Spinal cord (tissue), 10 donors: ENCODE measurements at places on chromosomes 5 and 9. TPM values are rescaled to one million over a fixed set of nuclear protein-coding genes. Genes with fewer than 3 reads are reported as not detected.
A peak's percentile ranks its signal among the peaks of the same experiment; 100 is the strongest.

The SVEP1 gene
- total RNA-seq, result 7.5 TPM

The PHYHD1 gene
- 7.8 TPM for total RNA-seq

The NUTM2F gene
- total RNA-seq, result not detected

The CAVIN4 gene
- total RNA-seq, result 3.1 TPM

The BNC2 gene
- 51.2 TPM for total RNA-seq

The CCDC183 gene
- total RNA-seq, result 3.0 TPM

DNA sequence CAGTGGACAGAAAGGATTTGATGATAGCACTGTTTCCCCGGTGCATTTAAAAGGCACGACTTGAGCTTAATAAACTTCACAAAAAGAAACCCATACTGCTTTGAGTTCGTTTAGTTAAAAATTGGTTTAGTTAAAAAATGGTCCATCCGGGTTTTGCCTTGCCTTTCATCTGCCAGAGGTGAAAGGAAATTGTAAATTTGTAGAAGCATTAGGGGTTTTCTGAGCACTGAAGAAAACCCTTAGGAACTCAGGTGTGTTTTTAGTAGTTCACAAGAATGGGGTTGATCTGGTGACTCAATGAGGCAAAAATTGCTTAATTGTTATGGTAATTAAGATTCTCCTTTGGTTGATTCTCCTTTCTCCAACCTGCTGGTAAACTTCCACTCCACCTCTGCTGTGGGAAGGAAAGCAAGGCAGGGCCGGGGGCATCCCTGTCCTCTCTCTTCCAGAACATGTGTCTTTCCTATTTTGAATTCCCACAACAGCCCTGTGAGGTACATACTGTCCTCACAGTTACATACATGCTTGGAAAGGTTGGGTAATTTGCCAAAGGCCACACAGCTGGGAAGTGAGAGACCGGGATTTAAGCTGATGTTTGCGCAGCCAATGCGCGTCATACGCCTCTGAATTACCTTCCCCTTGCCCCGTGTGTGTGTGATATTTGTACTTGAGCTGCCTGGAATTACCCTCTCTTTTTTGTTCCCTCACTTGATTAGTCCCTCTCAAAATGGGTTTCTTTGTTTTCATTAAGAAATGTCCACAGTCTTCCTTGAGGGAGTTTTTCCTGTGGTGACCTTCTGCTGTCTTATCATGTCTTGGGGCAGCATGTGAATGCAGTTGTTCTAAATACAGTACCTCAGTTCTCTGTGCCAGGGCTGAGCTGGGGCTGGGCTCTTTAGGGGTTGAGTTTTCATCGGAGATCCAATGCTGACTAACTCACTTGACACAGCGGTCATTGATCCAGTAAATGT, 94.4 kb downstream of the ARHGAP26 start:
- peaks cover 39% of the 10 kb centered on the region for H3K4me1 ChIP-seq
- H3K27me3 ChIP-seq, result no peaks in the 10 kb centered on the region
- H3K36me3 ChIP-seq, result no peaks in the 10 kb centered on the region
- no peak overlapping the region for H3K4me3 ChIP-seq
- H3K27ac ChIP-seq, result no peak overlapping the region
- no peak for DNase-seq

DNA sequence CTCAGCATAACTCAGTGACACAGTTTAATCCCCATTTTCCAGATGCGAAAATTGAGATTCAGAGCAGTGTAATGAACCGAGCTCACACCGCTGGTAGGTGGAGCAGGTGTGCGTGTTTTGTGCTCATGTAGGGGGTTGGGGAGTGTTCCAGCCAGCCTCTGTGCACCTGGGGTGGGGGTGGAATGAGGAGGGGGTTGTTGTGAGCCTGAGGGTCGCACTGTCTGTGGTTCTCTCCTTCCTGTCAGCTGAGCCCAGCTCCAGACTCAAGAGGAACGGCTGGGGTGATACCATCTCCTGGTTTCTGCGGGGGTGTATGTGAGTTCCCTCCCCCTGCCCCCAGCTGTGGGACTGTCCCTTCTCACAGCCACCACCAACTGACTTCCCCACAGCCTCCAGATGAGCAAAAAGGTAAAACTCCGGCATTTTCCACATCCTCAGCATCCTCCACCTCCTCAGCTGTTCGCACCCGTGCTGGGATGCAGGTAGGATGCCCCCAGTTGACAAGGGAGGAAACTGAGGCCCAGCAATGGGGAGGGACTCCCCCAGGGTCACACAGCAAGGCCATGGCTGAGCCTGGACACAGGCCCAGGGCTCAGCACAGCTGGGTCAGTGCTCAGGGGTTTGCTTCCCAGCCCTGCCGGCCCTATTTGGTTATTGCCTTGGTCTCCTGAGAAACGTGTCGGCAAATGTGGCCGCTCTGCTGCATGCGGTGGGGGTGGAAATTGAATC, 2.1 kb downstream of the SH2D3C start:
- H3K4me3 ChIP-seq, result peak overlapping the region; percentile 29
- peaks cover 3% of the 10 kb centered on the region for H3K36me3 ChIP-seq
- H3K27me3 ChIP-seq, result peaks cover 6% of the 10 kb centered on the region
- peaks cover 46% of the 10 kb centered on the region for H3K4me1 ChIP-seq
- no peak overlapping the region for H3K27ac ChIP-seq
- DNase-seq, result no peak

- no peaks in the 10 kb centered on the region for H3K4me1 ChIP-seq
- H3K36me3 ChIP-seq, result no peaks in the 10 kb centered on the region
- H3K27me3 ChIP-seq, result no peaks in the 10 kb centered on the region
Observed at GRCh38 chr5:32852535-32852934, 141.4 kb downstream of the NPR3 start.

- no peaks in the 10 kb centered on the region for H3K36me3 ChIP-seq
- H3K4me1 ChIP-seq, result no peaks in the 10 kb centered on the region
- H3K27ac ChIP-seq, result no peak overlapping the region
Observed at GRCh38 chr9:4382722-4383317, 83.0 kb upstream of the GLIS3 start.

DNA sequence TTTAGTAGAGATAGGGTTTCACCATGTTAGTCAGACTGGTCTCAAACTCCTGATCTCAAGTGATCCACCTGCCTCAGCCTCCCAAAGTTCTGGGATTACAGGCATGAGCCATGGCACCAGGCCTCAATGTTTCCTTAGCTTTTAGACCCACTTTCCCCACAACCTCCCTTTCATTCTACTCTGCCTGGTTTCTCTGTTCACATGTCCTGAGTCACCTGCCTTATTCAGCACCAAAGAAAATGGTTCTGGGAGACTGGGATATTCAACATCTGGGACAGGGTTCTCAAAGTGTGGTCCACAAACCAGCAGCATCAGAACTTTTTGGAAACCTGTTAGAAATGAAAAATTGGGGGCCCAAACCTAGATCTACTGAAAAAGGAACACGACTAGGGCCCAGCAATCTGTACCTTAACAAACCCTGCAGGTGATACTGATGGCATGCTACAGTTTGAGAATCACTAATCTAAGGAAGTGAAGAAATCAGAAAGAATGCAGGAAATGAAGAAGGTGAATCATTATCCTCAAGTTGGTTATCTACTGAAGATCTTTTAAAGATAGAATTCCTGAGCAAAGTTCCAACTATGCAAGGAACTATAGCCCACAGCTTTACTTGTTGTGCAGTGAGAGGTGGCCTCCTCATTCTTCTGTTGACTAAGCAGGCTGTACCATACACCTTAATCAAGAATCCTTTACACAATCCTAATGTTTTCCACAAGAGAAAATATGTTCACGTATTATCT, 51.8 kb upstream of the CTNNAL1 start:
- H3K36me3 ChIP-seq, result peaks cover 34% of the 10 kb centered on the region
- no peak for DNase-seq
- H3K27me3 ChIP-seq, result no peaks in the 10 kb centered on the region
- no peak overlapping the region for H3K27ac ChIP-seq
- no peak overlapping the region for H3K4me3 ChIP-seq

GRCh38 chr5:150350524-150351344, 6.8 kb upstream of the TCOF1 start:
- no peak overlapping the region for H3K27ac ChIP-seq
- H3K36me3 ChIP-seq, result no peaks in the 10 kb centered on the region
- peaks cover 29% of the 10 kb centered on the region for H3K4me1 ChIP-seq

DNA sequence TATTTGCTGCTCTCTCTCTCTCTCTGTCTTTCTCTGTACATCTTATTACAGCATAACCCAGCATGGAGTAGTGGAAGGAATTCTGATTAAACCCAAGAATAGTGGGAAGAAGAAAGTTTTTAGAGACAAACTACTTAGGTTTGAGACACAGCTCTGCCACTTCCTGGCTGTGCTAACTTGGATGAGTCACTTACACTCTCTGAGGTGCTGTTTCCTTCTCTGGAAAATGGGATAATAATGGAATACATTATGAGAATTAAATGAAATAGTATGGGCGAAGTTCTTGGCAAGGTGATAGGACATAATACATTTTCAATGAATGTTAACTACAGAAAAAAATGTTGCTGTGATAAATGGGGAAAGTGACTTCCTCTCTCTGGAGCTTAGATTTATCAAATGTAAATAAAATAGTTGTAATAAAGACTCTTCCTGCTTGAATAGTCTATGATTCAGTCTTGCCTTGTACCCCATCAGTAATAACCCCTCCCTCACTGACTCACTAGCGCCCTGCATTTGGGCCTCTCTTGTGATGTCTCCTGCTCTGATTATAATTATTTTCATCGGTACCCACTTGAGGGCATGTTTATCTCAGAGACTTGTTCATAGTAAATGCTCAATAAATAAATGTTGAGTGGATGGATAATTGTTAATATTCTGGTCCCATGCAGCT, 27.6 kb downstream of the KIF4B start:
- no peak for DNase-seq
- H3K27me3 ChIP-seq, result no peaks in the 10 kb centered on the region
- H3K4me3 ChIP-seq, result no peak overlapping the region
- no peaks in the 10 kb centered on the region for H3K36me3 ChIP-seq
- H3K4me1 ChIP-seq, result no peaks in the 10 kb centered on the region

DNA sequence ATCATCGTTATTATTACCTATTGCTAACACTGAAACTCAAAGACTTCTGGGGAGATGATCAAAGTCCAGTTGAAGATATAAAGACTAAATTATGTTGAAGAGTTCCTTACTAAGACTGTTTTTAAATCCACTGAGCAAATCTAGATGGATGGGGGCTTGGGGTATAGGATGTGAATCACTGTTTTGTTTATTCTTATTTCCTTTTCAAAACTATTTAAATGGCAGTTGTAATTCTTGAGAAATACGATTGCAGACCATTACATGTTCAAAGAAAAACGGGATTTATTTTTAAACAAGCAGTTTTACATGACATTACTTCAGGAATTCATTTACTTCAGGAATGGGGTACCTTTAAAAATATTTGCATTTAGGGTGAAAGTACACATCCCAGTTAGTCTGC, 4.3 kb downstream of the RASGRF2 start:
- H3K27me3 ChIP-seq, result peaks cover 16% of the 10 kb centered on the region
- no peak for DNase-seq
- H3K36me3 ChIP-seq, result no peaks in the 10 kb centered on the region
- no peak overlapping the region for H3K27ac ChIP-seq

DNA sequence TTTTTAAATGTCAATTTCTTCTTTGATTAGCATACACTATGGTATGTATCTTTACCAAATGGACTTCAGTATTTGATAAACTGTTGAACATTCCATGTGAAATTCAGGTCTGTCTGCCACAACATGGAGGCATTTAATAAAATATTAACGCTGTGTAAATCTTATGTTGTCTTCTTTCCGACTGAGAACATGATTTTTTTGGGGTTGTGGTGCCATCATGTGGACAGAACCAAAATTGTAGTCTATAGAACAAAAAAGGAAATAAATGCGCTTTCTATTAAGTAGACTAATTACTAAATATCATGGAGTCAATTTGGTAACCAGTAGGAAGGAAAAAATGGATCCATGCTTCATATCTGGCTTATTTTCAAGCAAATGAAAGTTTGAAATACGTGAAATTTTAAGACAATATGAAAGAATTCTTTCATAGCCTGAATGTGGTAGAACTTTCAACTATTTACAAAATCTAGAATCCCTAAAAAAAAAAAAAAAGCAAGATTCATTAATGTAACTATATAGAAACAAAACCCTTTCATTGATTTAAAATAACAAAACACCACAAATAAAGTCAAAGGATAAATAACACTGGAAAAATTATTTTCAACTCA, 2.8 kb upstream of the PLK2 start:
- no peaks in the 10 kb centered on the region for H3K36me3 ChIP-seq
- H3K4me1 ChIP-seq, result peaks cover 7% of the 10 kb centered on the region
- H3K27ac ChIP-seq, result no peak overlapping the region
- DNase-seq, result peak; percentile 85
- H3K27me3 ChIP-seq, result no peaks in the 10 kb centered on the region

GRCh38 chr5:166581826-166582225, 1709.6 kb upstream of the WWC1 start:
- H3K27ac ChIP-seq, result no peak overlapping the region
- H3K27me3 ChIP-seq, result no peaks in the 10 kb centered on the region
- no peaks in the 10 kb centered on the region for H3K36me3 ChIP-seq
- no peaks in the 10 kb centered on the region for H3K4me1 ChIP-seq

DNA sequence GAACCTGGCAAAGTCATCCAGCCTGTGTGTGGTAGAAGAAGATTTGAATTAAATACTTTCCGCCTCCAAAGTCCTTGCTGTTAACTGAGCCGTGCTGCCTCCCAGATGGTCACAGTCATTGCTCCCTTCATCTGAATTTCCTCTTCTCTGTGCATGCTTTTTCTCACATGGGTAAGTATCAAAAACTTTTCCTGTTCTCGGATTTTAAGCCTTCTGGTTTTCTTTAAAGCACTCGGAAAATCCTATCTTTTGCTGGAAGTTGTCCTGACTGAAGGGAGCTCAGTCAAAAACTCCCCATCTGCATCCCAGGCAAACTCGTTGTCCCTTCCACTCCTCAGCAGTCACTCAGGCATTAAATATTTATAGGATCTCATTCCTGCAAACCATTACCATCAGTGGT, 290.0 kb upstream of the PIK3R1 start:
- no peak for DNase-seq
- H3K4me1 ChIP-seq, result no peaks in the 10 kb centered on the region
- no peaks in the 10 kb centered on the region for H3K27me3 ChIP-seq
- no peak overlapping the region for H3K27ac ChIP-seq
- H3K4me3 ChIP-seq, result no peak overlapping the region

DNA sequence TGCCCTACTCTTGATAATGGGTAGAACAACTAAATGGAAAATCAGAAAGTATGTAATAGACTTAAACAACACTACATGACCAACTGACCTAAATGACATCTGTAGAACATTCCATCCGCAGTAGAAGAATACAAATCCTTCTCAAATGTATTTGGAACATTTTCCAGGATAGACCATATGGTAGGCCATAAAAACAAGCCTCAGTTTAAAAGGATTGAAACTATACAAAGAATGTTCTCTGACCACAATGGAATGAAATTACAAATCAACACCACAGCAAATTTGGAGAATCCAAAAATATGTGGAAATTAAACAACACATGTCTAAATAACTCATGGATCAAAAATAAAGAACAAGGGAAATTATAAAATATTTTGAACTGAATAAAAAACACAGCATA, 189.2 kb downstream of the NDUFS4 start:
- H3K27me3 ChIP-seq, result no peaks in the 10 kb centered on the region
- H3K36me3 ChIP-seq, result no peaks in the 10 kb centered on the region
- H3K4me1 ChIP-seq, result no peaks in the 10 kb centered on the region
- no peak for DNase-seq
- no peak overlapping the region for H3K27ac ChIP-seq
